ENCODE measurements at places on chromosomes 13 and 19. TPM values are rescaled to one million over a fixed set of nuclear protein-coding genes. Genes with fewer than 3 reads are reported as not detected.

NECTIN2 gene
- total RNA-seq, result 0.42 TPM

DNA sequence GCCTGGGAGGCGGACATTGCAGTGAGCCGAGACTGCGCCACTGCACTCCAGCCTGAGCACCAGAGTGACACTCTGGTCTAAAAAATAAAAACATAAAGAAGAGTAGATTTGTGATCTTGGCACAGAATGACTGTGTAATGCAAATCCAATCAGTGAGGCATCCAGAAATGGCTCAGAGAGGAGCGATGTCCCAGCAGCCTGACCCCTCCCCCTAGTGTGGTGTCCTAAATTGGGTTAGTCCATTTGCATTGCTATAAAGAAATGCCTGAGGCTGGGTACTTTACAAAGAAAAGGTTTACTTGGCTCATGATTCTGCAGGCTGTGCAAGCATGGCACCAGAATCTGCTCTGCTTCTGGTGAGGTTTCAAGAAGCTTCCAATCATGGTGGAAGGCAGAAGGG lies 59.1 kb upstream of the ZNF30 start:
- DNase-seq, result no peak

DNA sequence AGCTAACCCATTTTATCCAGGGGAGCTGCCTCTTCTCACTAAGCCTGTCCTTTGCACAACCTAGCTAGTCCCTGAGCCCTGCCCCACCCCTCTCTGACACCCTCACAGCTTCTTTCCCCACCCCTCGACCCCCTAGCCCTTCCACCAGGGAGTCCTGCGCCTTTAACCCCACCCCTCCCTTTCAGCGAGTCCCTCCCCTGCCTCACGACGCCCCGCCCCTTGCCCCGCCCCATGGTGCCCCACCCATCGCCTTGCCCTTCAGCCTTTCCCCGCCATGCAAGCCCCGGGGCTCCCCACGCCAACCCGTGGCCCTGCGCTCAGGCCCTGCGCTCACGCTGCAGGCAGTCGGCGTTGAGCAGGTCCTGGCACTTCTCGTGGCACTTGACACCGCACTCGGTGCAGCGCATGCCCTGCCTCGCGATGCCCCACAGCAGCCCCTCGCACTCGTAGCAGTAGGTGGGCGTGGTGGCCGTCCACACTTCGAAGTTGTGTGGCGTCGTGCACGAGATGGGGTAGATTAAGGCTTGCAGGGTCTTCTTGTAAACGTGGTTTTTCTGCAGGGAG lies 40.0 kb downstream of the UNC13A start:
- no peak for DNase-seq

- peak; percentile 22 for DNase-seq
These were observed 19.3 kb upstream of the SDHAF1 start for GRCh38 chr19:35975608-35976214.

CABP5 gene
- not detected for total RNA-seq

KIR2DL4 gene
- total RNA-seq, result not detected

DNA sequence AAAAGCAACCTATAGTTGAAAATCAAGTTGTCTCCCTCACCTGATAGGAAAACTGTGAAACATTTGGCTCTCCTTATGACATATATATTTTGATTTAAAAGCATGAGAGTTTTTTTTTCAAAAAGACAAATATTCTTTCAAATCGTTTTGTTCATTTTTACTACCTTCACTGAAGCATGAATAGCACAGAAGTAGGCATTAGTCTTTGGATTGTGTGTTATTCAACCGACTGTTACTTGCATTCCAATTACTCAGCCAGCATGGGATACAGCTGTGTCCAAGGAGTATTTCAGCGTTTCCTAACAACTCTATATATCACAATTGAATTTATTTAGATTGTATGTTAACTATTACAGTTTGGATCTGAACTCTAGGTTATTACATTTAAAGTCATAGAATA lies 135.2 kb downstream of the PCDH9 start:
- no peak for DNase-seq

WDR88 gene
- total RNA-seq, result not detected

DNA sequence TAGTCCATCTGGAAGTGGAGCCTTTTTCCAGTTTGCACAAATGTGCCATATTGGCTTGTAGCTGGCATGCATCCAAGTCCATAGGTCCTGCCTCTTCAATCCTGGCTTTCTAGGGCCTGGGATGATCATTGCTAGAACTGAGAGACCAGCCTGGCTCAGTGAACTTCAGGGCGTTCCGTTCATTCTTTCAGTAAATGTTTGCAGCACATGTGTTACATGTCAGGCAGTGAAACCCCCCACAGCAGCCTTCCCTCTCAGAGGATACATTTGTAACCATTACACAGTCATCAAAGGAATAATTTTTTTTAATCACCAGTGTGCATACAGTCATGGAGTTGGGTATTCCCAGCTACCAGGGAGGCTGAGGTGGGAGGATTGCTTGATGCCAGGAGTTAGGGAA lies 9.7 kb downstream of the FUT2 start:
- no peak for DNase-seq

DNA sequence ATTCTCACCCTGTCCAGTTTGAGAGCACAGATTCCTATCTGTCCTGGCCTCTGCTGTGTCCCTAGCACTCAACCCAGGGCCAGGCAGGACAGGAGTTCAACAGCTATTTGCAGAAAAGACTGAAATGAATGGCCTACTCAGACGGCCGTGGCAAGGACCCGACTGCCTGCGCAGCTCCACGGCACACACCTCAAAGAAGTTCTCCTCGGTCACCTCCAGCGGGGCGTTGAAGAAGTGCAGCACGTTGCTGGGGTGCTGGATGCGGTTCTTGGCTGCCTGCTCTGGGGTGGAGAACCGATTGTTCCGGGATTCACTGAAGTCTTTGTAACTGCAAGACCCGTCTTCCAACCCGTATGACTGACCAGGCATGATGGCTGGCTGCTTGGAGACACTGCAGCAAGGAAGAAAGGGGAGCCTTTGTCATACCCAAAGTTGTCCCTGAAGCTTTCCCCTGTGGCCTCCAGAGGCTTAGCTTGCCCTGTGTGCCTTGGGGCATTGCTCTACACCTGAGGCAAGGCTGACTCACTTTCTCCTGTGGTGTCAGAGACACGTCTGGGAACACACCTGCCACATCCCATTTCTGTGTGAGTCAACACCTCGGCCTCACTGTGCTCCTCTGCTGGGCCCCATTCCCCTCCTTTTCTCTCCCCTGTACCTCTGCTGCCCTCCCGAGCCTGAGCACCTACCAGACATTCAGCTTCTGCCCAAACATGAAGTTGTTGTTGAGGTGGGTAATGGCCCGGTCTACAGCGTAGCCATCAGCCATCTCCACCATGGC lies 6.8 kb upstream of the ECH1 start:
- DNase-seq, result no peak

GRCh38 chr19:49017666-49018351 lies 918 bp upstream of the LHB start:
- peak; percentile 72 for DNase-seq

DNA sequence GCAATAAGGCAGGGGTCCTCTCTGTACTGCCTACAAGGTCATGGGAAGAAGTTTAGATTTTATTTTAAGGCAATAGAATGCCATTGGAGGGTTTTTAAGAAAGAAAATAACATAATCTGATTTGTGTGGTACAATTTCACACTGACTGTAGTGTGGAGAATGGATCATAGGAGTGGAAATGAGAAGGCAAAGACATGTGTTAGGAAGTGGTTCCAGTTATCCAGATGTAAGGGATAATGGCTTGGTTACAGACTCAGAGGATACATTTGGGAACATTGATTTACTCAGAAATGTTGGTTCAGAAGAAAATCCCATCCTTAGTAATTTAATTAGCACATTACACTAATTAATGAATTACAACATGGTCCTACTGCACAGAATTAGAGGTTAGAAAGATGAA lies 788.2 kb downstream of the SLITRK5 start:
- no peak for DNase-seq

DNA sequence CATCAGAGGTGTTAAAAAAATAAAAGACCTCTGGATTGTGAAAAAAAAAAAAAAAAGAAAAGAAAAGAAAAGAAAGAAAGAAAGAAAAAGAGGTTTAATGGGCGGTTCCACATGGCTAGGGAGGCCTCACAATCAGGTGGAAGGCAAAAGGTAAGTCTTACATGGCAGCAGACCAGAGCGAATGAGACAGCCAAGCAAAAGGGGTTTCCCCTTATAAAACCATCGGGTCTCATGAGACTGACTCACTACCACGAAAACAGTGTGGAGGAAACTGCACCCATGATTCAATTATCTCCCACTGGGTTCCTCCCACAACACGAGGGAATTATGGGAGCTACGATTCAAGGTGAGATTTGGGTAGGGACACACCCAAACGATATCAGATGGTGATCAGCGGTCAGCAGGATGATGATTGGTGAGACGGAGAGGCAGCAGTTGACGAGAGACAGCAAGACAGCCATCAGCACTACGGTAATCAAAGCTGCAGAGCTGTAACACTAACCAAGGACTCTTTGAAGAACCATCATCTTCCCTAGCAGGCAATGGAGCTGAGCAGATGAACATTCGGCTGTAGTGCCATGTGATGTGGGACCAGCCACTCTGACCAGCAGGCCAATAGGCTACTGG lies 3.9 kb upstream of the CD209 start:
- DNase-seq, result no peak

GRCh38 chr13:21176215-21176981 lies at the start of the genes MRPL57 and SKA3:
Gene MRPL57 (plus strand): TSS chr13:21176658. CDS start chr13:21176917, 259 bp downstream.
Gene SKA3 (minus strand): TSS chr13:21176552. CDS start chr13:21176477, 75 bp downstream.
- DNase-seq, result peak; percentile 95

DNA sequence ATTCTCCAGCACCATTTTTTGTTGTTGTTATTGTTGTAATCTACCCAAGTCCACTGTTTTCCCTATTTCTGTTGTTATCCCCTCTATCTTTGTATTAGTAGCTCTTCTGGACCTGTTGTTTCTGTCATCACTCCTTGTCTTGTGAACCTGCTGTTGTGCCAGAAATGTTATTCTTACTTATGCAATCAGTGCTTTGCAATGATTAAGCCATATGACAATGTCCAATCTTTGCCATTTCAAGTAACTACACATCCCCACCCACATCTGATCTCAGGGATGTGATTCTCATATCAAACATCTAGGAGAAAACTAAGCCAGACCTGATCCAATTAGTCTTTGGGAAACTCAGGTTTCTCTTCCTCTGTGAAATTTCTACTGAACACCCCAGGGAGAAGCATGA lies 472.6 kb upstream of the KLHL1 start:
- no peak for DNase-seq

DNA sequence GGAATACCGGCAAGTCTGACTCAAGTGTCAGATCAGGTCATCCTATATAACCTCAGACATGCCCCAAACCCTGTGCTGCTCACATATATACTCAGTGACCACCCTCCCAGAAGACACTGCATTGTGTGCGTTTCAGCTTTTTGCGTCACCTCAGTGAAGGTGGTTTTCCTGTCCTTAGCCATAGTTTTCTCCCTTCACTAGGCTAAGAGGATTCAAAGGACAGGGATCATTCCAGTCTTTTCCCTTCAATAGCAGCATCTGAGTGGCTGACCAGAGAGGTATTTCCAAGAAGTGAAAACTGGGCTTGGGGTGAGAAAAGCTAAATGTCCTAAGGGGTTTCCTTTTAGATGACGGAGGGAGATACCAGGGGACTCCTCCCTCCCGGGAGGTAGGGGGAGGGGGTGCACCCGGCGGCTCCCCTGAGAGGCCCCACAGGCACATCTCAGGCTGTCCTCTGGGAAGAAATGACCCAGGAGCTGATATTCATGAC lies 12.7 kb upstream of the OR10H1 start:
- no peak for DNase-seq

DNA sequence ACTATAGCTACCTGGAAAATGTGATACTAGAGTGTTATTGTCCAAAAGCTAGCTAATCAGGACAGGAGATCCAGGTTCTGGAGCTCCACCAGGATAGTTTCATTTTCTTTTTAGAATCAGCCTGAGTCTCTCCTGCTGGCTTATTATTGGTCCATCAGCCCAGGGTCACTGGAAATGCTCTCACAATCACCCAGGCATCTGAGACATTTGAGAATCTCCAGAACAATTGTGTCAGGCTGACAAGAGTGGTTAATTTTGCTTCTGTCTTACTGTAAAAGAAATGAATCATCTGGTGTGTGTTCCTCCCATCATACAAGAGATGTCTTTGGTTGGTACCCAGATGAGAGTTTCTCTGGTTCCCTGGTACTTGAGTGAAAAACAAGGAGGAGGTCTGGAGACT lies 43.6 kb upstream of the ZNF681 start:
- no peak for DNase-seq

DNA sequence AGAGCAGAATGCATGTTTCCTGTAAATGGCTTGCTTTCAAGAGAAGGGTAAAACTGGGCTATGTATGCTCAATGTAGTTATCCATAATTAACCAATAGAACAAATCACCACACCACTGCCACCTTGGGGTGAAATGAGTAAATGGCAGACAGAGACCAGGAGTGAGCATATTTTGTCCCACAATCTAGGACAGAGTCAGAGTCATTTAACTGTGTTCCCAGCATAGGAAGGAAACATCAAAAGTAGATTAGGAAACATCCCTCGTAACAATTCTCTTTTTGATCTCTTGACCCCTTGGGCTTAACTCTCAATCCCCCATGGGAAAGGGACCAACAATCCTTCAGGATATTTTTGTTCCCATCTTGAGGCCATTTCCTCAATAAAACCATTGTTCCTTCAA lies 224.8 kb downstream of the NHLRC3 start:
- DNase-seq, result no peak

SPACA4 gene
- not detected for total RNA-seq

DNA sequence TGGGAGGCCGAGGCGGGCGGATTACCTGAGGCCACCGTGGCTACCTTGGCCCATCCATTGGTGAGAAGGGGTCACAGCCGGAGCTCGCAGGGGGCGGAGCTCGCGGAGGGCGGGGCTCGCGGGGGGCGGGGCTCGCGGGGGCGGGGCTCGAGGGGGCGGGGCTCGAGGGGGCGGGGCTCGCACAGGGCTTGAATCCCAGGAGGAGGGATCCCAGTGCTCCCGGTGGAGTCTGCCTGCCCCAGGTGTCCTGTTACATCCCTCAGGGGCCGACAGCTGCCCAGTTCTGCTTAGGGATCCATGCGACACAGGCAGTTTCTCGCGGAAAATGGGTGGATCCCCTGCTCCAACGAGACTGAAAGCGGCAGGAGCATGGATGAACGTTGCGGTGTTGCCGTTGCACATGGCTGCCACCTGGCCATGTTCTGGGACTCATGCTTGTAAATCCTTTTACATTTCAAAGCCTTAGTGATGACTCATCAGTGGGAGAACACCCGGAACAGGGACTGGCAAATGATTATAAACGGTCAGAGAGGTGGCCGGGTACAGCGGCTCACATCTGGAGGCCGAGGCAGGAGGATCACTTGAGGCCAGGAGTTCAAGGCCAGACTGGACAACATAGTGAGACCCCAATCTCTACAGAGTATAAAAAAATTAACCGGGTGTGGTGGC lies 25.1 kb downstream of the TMPRSS9 start:
- DNase-seq, result peak; percentile 12

GRCh38 chr13:41696163-41697003 lies 239.0 kb downstream of the RGCC start:
- no peak for DNase-seq
